Stimulated activated CD8-positive, alpha-beta memory T cell treated with anti-CD3 and anti-CD28 coated beads, Interleukin-15, amount 100 ng/mL, for 1 hour (primary cell): ENCODE measurements at places on chromosomes 11 and 22.

GRCh38 chr22:45612940-45613339, 58.7 kb upstream of the ATXN10 start:
- no peak for DNase-seq

DNA sequence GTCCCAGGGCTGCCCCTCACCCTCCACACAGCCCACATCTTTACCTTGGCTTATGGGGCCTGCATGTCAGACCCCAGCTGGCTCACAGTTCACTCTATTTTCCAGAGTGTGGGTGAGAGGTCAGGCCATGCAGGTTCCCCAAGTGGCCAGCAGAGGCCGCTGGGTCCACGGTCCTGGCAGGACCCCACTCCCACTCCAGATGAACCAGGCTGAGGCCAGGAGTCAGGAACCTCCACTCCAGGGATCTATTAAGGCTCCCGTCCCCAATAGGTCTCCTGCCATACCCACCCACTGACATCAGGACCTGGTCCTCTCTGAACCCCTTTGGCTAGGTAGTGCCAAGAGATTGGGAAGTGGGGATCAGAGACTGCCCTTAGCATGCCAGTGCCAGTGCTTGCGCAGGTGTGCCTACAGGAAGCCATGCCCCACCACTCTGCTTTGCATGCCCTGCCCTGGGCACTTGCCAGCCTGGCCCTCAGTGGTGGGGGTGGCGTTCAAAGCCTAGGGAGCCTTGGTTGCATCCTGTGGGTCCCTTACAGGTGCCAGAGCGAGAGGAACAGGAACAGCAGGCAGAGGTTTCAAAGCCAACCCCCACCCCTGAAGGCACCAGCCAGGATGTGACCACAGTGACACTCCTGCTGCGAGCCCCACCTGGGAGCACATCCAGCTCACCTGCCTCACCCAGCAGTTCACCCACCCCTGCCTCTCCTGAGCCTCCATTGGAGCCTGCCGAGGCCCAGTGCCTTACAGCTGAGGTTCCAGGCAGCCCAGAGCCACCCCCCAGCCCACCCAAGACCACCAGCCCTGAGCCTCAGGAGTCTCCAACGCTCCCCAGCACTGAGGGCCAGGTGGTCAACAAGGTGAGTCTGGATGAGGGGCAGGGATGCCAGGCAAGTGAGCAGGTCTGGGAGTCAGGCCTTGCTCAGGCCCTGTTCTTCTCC, 8.3 kb downstream of the SMTN start:
- no peak for DNase-seq

DNA sequence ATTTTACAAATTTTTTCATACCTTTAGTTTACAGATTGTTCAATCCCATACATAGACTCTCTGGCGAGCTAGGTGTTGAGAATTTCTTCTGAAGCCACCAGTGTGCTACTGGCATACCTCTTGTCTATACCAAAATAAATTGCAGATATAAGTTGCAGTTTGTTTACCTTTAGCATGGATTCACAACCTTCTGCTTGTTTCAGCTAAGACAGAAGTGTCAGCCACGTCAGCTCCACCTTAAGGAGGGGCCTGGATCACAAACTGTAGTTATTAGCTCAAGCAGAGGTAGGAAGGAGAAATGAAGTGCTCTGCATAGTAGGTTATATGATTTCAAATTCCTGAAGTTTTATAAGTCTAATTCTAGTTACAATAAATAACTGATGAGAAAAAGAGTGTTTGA, at the start of gene NXPE4:
TSS of gene NXPE4 (minus strand) at position 216 of the 400 bp plus-strand sequence. CDS start 1,027 bp downstream, outside the sequence.
- no peak for DNase-seq

GRCh38 chr11:12393691-12394090, 16.3 kb downstream of the PARVA start:
- DNase-seq = no peak

GRCh38 chr22:49779853-49780697, 47.6 kb downstream of the BRD1 start:
- no peak for DNase-seq

DNA sequence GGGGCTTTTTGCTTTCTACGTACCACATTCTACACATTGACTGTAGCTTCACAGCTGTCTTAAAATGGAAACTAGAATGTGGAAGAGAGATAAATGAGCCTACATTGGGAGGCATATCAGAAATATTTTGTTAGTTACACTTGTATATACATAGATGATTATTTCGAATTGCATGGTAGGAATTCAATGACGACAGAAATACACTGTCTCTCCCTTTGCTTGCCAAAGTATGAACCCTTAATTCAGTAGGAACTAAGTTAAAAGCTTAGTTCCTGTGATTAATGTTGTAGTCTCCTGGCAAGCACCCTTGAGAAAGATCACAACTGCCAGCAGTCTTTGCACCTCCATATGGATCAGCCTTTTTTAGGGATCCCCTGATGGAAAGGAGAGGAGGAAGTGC, 10.1 kb downstream of the C11orf87 start:
- no peak for DNase-seq

- DNase-seq = no peak
These were observed 1.6 kb downstream of the SPTBN2 start for GRCh38 chr11:66727282-66728037.
